ENCODE measurements at places on chromosomes 12 and 14.

DNA sequence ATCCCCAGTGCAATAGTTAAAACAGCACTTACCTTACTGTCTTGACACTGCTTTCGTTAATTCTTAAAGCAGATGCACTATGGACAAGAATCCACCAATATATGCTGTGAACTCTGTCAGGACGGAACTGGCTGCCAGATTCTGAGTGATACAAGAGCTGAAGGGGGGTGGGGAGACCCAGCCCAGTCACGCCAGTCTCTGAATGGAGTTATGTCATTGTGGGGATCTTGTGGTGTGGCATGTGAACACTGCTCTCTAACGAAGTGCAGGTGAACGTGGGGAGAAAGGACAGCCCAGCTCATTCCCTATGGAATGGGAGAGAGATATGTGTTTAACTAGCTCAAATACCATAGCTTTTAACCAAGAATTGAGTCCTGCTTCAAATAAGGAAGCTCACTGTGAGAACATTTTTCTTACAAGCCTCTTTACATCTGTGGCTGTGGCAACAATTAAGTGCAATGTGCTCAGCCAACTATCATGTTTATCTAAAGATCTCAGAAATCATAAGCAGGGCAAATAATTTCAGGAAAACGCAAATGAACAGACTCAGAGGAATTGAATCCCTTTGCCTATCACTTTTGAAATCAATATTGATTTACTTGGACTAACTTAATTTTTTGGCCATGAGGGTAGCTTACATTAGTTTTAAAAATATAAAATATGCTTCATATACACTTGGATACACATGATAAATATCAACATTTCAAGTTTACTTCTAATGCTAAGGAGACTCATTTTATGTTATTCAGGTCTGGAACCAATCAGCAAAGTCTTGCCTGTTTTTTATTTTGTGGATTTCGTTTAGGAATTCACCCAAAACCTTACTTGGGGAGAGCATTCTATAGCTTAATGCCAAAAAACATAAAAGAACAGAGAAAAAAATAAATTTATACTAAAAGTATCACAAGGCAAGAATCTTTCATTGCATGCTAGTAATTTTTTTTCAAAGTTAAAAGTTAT, at the start of gene LUM:
Gene LUM (minus strand): TSS at position 129 of the 960 bp plus-strand sequence. CDS start 2,515 bp downstream, outside the sequence.
- DNase-seq: peak; percentile 67

GRCh38 chr12:103880299-103881142, 39.5 kb upstream of the NT5DC3 start:
- DNase-seq: no peak

DNA sequence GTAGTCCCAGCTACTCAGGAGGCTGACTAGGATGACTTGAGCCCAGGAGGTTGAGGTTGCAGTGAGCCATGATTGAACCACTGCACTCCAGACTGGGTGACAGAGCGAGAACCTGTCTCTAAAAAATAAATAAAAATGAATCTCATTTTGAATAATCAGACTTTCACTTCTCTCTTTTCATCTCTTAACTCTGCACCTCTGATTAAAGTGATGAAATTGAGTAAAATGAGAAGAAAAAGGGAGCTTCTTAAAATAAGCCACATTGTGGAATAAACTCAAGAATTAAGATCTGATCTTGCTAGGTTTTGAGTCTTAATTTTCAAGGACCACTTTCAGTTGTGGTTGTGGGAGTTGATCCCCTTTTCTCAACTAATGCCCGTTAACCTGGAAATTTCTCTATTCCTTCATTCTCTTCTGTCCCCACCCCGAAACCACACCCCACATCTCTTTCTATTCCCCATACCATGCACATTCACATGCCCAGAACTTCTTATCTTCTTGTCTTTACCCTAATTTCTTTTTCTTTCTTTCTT, 70.9 kb upstream of the ETV6 start:
- no peak for DNase-seq

- peak; percentile 65 for DNase-seq
These were observed 47.6 kb downstream of the MYBPC1 start for GRCh38 chr12:101642115-101643067.

DNA sequence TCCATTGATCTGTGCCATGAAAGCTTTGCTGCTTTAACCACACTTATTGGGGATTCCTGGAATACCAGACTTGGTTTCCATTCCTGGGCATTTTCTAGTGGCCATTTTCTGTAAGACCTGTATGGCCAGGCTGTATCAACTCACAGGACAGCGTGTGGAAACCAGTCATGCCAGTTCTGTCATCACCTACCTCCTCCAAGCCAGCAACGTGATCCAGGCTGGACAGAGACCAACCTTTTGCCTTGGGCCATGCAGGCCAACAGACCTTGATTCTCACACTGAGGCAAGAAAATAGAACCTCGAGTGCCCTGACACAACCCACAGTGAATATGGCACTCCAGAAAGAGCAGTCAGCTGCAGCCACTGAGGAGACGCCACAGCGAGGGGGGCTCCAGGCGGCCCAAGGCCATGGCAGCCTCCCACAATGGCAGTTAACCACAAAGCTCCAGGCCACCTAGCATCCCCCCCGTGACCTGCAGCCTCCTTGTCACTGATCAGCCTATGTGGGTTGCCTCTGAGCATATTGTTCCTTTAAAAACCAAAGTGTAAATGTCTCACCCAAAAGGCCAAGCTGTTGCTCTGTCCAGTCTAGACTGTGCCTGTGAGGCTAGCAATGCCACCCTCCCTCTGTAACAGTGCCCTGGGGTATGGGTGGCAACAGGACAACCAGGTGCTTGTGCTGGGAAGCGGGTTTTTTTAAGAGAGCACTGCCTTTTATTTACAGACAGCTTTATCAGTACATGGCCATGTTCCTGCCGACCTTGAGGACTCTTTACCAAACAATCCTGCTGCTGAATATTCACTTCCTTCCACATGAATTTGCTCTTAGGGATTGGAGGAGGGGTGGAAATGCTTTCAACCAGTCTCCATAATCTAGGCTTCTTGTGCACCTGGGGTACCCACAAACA, 168.7 kb upstream of the HIF1A start:
- peak; percentile 86 for DNase-seq
